SK-N-MC (cell line): ENCODE measurements at places on chromosomes 12 and 14.

DNA sequence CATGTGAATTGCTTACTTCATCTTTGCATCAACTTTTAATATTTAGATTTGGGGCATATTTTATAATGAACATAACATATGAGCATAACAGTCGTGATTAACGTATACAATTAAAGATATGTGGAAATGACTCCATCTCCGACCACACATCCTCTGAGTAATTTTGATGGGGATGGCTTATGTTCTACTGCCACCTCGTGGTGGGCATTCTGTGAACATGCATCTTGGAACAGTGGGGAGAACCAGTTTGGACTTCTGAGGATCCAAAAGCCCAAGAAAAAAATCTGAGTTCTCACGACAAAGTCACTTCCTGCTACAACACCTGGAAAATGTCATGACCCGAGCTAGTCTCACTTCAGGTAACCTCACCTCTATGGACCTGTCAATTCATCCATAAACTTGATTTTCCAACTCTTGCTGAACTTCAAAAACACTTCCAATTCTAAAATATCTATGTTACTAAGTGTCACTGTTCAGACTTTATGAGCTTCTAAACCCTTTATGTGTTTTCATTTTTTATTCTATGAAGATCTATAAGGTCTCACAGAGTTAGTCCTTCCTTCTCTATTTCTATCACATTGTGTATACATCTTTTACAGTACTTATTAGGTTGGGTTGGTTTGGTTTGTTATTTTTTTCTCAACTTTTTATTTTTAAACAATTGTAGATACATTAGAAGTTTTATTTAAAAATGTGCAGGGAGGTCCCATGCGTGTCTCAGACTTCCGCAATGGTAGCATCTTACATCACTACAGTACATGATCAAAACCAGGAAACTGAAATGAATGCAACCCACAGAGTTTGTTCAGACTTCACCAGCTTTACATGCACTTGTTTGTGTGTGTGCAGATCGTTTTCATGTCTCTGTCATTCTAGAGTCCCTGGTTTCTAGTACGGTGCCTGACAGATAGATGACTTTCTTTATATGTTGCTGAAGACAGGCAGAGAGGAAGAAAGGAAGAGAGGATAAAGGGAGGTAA lies 38.2 kb upstream of the STAB2 start:
- peak; percentile 32 for DNase-seq

GRCh38 chr12:16509411-16509810 lies 96.6 kb downstream of the LMO3 start:
- DNase-seq: no peak

- no peak for DNase-seq
Measured at GRCh38 chr14:80784820-80785219, 156.7 kb downstream of the CEP128 start.

DNA sequence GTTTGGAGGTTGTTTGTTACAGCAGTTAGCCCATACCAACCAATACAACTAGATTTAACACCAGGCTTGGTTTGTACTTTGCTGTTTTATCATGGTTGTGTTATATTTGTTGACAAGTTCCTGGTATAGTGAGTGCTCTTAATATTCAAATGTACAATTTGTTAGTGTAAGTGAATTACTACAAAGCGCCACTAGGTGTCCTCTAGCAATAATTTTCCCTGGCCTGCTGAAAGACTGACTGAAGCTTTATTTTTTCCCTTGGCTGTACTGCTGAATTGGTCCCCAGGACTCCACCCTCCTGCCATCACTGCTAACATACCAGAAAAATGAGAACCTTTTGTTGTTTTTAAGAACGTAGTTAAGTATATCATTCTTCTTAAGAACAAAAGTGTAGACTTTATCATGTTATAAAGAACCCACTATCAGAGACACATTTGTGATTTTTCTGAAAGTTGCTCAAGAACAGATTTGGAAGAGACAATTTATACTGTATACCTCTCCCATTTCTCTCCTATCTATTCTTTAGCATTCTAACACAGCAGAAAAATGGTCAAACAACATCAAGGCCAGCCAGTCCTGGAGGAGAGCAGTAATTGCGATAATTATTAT lies 75.3 kb upstream of the FAR2 start:
- peak; percentile 30 for DNase-seq

DNA sequence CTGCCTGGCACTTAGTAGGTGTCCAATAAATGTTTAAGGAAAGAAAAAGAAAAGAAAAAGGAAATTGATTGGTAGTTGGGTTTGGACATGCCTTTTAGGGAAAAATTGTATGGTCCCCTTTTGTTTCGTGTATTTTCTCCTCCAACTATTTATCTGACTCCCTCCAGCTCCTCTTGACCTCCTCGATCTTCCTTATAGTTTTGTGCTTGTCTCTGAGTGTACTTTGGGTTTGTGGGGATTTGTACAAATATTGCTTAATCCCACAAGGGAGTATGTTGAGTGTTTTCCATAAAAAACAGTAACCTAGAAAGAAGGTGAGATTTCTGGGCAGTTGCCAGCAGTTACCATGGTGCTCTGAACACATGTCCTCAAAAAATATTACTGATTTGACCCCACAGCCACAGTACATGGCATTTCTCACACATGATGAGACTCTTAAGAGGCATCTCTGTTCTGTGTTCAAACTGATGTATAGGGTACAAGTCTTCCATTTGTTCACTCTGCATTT lies 15.7 kb downstream of the PLEKHG7 start:
- DNase-seq: no peak

DNA sequence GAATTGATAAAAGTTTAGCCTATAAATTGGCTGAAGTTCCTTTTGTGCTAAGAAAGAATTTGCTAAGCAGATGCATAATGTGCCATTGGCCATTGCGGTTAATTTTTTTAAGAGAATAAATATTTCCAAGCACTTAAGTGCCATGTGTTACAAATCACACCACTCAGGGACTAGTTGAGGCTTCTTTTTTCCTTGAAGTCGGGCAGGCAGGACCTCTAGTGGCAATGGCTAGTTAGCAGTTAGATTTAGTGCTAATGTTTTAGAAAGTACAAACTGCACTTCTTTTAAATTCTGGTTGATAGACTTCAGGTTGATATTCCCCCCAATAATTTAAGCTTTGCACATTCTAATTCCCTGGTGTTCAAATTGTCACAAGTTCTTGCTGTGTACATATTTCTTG lies 294.3 kb downstream of the APAF1 start:
- DNase-seq: peak; percentile 39

DNA sequence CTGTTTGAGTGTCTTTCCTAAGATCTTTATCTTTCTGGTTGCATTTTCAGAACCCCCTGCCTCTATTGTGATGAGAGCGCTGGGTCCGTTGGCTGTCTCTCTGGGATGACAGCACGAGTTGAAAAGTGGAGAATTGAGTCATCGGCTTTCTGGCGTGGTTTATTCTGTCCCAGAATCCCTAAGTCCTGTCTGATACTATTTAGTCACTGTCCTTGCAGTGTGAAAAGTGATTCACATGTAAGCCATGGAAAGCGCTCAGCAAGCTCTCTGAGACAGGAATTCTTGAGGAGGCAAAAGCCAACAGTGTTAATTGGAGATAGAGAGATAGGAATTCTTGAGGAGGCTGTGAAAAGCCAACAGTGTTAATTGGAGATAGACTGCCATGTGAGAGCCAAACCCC lies 121.7 kb downstream of the CHST11 start:
- no peak for DNase-seq

- DNase-seq: no peak
Measured at GRCh38 chr14:86022031-86022629, 492.2 kb downstream of the FLRT2 start.

- no peak for DNase-seq
Measured at GRCh38 chr14:99041141-99041819, 230.7 kb downstream of the BCL11B start.

DNA sequence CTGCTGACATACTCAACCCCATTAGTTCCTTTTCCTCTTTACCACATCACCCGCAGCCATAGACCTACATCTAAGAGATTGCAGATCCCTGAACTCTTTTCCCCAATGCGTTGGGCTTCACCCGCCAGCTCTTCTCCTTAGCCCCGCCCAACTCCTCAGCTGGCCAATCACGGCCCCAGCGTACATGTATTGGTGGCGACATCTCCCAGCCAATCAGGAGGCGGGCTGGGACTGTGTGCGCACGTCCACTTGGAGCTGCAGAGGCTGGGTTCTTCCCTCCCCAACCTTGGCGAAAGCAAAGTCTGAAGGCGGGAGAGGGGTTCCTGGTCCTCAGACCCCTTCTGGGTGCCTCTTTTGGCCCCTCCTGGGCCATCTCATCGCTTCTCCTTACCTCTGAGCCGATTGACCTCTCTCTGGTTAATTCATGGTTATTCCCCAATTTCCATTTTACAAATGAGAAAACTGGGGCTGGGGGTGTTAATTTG lies 11.0 kb downstream of the PDE1B start:
- no peak for DNase-seq

DNA sequence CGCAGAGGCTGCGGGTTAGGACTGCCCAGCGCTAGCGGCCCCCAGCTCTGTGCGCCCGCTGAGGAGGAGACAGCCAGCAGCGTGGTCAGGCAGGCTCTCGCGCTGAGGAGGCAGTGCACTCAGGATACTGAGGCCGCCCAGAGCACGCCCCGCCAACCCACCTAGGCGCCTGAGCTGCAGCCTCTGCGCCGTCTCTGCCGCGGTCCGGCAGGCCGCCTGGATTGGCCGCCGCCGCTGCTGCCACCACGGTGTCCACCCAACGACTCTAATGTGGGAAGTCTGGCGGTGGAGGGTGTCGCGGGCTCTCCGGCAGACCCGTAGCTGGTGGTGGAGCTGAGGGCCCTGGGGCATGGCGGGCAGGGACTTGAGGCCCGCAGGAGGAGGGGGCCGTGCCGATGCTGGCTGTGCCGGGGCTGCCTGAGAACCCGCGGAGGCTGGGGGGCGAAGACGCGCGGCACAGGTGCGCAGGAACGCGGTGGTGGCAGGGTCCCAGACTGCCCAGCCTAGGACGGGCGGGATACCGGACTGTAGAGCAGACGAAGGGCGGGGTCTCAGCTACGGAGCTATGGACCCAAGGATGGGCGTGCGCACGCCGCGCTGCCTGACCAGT lies 69.9 kb downstream of the ASCL4 start:
- no peak for DNase-seq
